ENCODE measurements at places on chromosomes 5 and 9.

DNA sequence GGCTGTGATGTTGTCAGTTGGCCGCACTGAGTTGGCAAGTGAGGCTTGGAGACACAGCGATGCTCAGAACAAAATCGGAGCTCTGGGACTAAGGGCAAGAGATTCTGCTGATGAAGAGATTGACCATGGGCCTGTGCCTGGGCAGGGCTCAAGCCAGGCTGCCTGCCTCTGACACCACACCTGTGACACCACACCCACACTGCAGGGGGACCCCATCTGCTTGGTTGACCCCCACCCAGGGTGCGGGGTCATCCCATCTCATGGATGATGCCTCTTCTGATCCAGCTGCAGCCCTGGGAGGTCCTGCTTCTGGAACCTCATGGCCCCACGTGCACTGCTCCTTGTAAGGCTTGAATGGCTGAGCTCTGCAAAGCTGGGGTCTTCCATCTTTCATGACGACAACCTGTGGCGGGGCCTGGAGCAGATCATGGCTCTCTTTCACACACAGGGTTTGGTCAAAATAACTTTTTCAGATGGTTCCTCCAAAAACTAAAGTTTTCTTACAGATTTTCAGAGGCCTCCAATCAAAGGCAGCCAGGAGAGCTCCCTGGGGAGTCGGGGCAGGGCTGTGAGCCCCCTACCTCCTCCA is 185.2 kb downstream of the GADD45G start:
- no peak for DNase-seq

DNA sequence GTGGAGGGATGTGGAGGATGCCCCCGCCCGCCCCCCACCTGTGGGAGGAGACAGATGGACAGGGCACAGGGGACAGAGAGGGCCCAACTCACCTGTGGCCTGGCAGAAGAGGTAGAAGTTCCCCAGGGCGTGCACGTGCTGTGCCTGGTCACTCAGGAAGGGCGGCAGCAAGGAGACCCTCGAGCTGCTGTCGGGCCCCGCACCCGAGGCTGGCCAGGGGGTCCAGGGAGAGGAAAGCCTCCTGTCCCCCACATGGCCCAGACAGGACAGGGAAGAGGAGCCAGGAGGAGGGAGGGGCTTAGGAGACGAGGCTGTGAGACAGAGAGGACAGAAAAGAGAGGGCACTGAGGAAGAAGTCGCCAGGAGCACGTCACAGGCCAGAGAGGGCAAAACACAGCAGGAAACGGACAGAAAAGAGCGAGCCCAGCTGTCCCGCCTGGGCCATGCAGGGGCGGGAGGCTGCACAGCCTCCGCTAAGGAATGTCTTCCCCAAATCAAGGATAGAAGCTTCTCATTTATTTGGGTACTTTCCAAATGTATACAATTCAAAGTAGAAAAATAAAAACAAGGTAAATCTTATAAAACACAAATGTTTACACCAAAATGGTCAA is 58.5 kb downstream of the SECISBP2 start:
- DNase-seq = no peak

GRCh38 chr9:78121488-78121887 is 89.9 kb upstream of the GNAQ start:
- peak; percentile 72 for DNase-seq

DNA sequence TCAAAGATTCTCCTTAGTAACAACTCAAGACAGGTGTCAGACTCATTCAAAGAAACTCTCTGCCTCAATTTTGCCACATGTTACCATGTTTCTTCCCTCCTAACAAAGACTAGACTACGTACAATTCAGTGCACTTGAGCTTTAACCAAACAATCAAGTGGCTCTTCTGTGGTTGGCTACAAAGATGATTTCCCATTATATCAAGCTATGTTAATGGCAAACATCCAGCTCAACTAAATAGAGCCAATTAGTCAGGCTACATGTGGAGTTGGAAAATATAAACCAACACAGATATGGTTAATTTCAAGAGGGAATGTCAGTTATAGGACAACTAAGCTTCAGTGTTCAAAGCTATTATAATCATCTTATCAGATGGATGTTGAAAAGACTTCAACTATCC is 29.2 kb upstream of the ADRA1B start:
- no peak for DNase-seq

All from ELR (cell line).